ENCODE measurements at places on chromosomes 2 and 18. TPM values are rescaled to one million over a fixed set of nuclear protein-coding genes. Genes with fewer than 3 reads are reported as not detected.

The PDCD1 gene
- 0.57 TPM for total RNA-seq

The IMPA2 gene
- total RNA-seq: 42.4 TPM

The KIF1A gene
- not detected for total RNA-seq

The NABP1 gene
- 86.8 TPM for total RNA-seq

The FAP gene
- total RNA-seq: 11.5 TPM

The PREPL gene
- 47.4 TPM for total RNA-seq

The LYPD6B gene
- not detected for total RNA-seq

The RAX gene
- not detected for total RNA-seq

The DGUOK gene
- 54.0 TPM for total RNA-seq

The CTAGE1 gene
- total RNA-seq: not detected

The GAREM2 gene
- total RNA-seq: 1.1 TPM

The SLC9A4 gene
- not detected for total RNA-seq

The MDH1 gene
- 349 TPM for total RNA-seq

The PAIP2B gene
- 4.4 TPM for total RNA-seq

The GPR39 gene
- total RNA-seq: 0.34 TPM

The CABLES1 gene
- 44.9 TPM for total RNA-seq

The KCNS3 gene
- total RNA-seq: 5.7 TPM

The IFIH1 gene
- 16.5 TPM for total RNA-seq

The LAMA3 gene
- 23.8 TPM for total RNA-seq

The UGT1A8 gene
- total RNA-seq: not detected

The RNF144A gene
- 20.3 TPM for total RNA-seq

The MXD1 gene
- total RNA-seq: 8.1 TPM

The RNU2-63P gene
- total RNA-seq: not detected

The ASNSD1 gene
- 49.3 TPM for total RNA-seq

The ADD2 gene
- 1.1 TPM for total RNA-seq

The CCDC93 gene
- total RNA-seq: 32.4 TPM

The LRPPRC gene
- 47.1 TPM for total RNA-seq

The SLC4A5 gene
- 8.7 TPM for total RNA-seq

The LRRTM4 gene
- total RNA-seq: not detected

The CFAP65 gene
- total RNA-seq: not detected

The SERPINB2 gene
- total RNA-seq: not detected

The PHOSPHO2 gene
- total RNA-seq: 11.3 TPM

The RHOB gene
- total RNA-seq: 435 TPM

The ADAM23 gene
- total RNA-seq: 0.68 TPM

The SIX3 gene
- total RNA-seq: not detected

The LIMS4 gene
- 3.8 TPM for total RNA-seq

All from subcutaneous adipose tissue (tissue), 4 donors.